ENCODE measurements at places on chromosomes 1 and 21. TPM values are rescaled to one million over a fixed set of nuclear protein-coding genes. Genes with fewer than 3 reads are reported as not detected.

- DNase-seq = no peak
Measured at GRCh38 chr1:156489166-156489934, 11.2 kb downstream of the MEF2D start.

DNA sequence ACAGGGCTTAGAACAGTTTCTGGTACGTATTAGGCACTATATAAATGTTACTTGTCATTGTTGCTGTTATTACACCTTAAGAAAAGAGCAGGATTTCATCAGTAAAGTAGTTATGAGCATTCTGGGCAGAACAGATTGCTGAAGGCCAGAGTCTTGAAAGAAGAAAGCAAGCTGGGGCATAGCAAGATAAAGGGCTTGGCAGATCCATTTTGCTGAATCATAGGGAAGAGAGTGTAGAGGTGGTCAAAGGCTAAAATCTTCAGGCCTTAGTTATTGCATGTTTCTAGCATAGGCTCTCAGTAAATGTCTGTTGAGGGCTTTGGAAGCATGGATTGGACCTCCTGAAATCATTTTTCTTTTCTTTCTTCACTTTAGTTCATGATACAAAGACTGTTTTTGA is 67.5 kb downstream of the PLA2G4A start:
- DNase-seq = no peak

DNA sequence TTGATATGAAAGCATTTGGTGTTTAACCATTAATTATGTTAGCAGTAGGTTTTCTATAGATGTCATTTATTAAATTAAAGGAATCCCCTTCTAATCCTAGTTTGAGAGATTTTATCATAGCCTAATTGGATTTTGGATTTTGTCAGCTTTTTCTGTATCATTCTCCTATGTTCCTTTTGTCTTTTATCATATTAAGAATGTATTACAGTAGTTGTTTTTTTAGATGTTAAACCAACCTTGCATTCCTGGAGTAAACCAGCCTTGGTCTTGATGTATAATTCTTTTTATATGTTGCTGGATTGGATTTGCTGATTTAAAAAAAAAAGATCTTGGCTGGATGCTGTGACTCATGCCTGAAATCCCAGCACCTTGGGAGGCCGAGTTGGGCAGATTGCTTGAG is 5.6 kb downstream of the SETDB1 start:
- DNase-seq = no peak

DNA sequence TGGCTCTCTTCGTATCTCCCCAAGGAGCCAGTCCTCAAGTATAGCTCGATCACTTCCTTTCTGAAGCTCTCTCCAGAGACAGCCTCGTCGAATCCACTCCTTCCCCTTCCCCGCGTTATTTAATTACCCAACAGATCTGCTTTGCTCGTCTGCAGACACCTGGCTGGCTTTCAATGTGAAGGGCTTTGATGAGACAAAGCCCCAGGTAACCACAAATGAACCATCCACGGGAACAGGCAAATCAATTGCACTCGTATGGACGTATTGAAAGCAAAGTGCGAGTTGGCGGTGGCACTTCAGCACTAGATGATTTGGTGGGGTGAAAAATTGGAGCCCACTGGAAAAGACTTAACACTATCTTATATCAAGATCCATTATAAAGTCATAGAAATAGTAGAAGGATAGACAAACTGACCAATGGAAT is 364 bp upstream of the BCAR3 start:
- no peak for DNase-seq

DNA sequence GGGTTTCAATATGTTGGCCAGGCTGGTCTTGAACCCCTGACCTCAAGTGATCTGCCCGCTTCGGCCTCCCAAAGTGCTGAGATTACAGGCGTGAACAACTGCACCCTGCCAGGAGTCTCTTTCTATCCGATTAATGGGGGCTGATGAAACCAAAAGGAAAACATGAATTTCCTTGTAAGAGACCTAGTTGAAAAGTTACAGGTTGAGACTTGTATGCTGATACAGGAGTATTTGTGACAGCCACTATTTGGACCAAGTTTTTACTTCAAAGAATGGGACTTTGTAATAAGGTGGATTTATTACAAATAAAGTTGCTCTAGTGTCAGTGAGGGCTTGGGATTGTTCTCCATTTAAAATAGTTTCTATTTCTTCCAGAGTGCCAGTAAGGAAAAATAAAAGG is 43.6 kb upstream of the TMEM61 start:
- DNase-seq = no peak

DNA sequence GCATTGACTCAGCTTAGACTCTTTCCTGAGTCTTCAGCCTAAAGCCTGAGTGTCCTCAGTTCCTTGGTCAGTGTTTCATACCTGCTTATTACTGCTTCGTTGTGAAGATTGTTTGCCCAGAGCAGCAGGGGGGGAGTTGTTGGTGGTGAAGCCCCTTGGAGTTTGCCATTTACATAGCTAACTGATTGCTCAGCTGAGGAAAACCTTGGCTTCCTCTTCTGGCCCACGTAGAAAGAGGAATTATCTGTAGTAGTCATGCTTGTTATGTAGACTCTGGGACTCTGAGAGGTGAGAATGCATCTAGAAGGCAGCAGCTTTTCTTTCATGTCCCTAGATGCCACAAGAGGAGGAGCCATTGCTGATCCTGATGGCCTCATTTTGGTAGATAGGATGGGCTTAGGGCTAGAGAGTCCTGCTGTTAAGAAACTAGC is 125.9 kb downstream of the MAST2 start:
- peak; percentile 73 for DNase-seq

The NEK2 gene
- 56.8 TPM for total RNA-seq
